ENCODE measurements at places on chromosomes 13 and 19.
A peak's percentile ranks its signal among the peaks of the same experiment; 100 is the strongest.

DNA sequence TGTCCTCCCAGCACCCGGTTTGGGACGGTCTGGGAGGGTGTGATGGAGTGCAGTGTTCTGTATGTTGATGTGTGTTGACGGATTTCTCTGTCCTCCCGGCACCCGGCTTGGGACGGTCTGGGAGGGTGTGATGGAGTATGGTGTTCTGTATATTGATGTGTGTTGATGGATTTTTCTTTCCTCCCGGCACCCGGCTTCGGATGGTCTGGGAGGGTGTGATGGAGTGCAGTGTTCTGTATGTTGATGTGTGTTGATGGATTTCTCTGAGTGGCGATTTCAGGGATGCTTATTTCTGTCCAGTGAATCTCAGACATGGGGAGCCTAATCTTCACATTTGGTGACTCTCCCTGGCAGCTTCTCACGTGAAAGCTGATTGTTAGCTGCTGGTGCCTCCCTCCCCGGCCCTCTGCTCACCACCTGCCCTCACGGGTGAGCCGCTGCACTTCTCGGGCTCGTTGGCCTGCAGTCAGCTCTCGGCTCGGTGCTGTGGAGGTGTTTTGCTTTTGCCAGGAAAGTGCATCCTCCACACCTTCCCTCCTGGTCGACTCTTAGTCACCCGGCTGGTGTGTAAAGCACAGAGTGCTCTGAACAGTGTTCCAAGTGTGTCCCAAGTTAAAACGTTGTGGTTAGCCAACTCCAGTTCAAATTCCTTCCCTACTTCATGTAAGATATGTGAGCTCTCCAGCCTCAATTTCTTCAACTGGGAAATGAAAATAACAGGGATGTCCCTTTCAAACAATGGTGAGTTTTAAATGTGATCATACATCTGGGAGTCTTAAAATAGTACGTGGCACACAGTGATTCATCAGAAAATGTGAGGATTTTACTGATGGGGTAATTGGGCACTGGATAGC lies 54.6 kb downstream of the ATP11A start:
- DNase-seq = peak; percentile 54

GRCh38 chr13:45105895-45106294 lies 14.4 kb upstream of the GTF2F2 start:
- no peak for DNase-seq

DNA sequence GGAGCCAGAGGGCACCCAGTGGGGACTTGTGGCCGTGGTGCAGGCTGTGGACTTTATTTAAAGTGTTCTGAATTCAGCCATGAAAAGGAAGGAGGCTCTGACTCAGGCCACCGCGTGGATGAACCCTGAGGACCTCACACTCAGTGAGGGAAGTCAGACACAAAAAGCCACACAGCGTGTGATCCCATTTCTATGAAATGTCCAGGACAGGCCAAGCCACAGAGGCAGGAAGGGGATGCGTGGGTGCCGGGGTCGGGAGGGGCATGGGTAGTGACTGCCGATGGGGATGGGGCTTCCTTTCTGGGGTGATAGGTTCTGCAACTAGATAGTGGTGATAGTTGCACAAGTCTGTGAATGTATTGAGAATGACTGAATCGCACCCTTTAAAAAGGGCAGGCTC lies 8.7 kb upstream of the ZBTB7A start:
- no peak for DNase-seq

DNA sequence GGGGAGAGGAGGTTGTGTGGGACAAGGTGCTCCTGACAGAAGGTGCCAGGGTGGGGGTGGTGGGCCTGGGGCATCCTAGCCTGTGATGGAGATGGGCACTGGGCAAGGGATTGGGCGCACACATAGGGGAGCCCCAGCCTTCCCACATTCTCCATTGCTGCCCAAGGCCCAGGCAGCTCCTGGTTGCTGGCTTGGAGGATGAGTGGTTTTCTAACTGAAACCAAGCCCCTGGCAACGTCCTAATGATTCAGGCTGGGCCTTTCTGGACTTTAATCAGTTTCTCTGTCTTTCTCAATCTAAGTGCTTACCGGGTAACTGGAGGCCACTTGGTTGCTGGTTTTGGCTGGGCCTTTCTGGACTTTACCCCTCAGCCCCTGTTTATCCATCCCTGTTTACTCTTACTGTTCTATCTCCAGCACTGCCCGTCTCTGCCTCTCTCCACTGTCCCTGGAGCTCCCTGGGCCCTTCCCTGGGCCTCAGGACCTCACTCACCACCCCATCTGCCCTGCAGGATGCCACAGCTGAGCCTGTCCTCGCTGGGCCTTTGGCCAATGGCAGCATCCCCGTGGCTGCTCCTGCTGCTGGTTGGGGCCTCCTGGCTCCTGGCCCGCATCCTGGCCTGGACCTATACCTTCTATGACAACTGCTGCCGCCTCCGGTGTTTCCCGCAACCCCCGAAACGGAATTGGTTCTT lies 354 bp downstream of the CYP4F3 start:
- DNase-seq = no peak

DNA sequence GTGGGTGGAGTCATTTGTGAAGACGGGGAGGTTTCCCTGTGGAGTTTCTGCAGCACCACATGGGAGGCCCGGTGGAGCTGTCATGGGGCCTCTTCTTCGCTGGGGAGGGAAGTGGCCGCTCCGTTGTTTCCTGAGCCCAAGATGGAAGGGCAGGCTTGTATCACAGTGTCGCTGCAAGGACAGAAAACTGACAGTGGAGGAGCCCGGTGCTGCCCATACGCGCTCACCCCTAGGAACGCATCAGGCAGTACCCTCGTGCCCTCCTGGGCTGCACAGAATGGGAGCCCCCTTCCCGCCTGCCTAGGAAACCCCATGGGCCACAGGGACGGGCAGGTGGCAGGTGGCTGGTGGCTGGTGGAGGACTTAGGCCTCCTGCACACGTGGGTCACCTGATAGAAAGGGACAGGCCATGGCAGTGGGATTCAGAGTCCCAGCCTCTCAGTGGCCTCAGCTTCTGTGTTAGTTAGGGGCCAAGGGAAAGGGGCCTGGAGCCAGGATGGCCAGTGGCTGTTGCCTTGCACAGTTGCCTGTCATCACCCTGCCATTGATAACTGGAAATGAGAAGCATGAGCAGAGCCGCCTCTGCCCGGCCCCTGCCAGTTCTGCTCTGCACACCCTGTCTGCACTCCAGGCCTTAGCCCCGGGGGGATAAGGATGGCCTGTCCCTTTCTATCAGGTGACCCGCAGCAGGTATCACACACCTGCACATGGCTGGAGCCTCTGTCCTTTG lies 7.6 kb downstream of the COL4A2 start:
- no peak for DNase-seq

GRCh38 chr13:99962242-99962641 lies 9.3 kb downstream of the ZIC5 start:
- DNase-seq = no peak

DNA sequence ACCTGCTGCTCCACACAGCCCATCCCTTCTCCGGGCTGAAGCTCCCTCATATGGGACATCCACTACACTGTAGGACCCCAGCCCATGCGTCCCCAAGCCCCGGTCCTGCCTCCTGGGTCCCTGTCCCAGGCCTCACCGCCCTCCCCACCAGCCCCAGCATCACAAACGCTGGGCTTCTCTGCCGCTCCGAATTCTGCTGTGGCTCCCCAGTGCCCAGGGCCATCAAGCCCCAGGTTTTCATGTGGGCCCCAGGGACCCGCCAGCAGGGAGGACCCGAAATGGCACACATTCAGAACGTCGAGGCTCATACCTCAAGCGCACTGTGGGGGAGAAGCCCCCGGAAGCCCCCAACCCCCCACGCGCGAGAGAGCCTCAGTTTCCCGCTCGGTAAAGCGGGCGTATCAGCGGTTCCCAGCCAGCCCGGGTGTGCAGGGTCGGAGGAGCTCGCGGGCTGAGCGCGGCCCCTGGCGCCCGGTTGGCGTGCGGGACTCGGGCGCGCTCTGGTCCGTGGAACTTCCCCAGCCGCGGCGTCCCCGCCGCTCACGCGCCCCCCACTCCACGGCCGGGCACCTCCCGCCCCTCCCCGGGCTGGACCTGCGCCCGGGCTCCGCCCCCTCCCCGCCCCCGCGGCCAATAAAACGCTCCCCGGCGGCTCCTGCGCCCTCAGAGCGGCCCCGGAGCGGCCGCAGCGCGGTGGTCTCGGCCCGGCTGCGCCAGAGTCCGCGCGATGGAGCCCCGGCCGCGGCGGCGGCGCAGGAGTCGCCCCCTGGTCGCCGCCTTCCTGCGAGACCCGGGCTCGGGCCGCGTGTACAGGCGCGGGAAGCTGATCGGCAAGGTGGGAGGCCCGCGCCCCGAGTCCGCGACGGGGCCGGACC lies at the start of gene PLK5:
Gene PLK5, plus strand, starts transcription at position 666 of the 875 bp plus-strand sequence. CDS start 2,920 bp downstream, outside the sequence.
- no peak for DNase-seq

- DNase-seq = no peak
Observed at GRCh38 chr13:72648513-72649065, 78.8 kb downstream of the MZT1 start.

DNA sequence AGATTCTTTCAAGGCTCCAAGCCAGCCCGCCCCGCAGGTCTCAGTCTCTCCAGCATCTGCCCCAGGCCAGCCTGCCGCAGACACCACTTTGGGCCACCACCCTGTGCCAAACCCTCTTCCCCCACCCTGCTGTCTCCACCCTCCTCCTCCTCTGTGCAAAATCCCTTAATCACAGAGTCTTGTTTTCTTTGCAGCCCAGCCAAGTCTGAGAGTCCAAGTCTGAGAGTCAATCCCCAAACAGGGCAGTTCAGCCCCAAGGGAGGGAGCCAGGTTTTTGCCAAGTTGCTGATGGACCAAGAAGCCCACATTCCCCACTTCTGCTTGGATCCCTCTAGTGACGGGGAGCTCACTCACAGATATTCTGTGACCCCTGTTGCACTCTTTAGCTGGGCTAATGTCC lies 3.1 kb downstream of the ADAMTS10 start:
- DNase-seq = no peak

DNA sequence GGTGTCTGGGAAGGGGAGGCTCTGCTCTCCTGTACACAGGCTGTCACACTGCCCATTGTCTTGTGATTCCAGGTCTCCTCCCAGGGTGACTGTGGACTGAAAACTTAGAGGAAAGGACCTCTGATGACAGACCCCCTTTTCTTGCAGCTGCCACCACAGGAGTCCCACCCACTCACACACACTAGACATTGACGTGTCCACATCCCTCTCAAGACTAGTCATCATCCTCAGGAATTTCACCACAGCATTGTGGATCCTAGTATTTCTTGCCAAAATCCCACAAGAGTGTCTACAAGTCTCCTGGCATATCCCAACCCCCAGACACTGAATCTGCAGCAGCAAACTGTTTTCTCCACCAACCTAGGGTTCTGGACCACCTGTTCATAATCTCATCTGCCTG lies 5.3 kb downstream of the ZNF85 start:
- no peak for DNase-seq
